Stimulated activated CD4-positive, alpha-beta T cell treated with anti-CD3 and anti-CD28 coated beads, TNF-alpha, amount 100 ng/mL, for 4 hours (primary cell): ENCODE measurements at places on chromosomes 7 and 10.

DNA sequence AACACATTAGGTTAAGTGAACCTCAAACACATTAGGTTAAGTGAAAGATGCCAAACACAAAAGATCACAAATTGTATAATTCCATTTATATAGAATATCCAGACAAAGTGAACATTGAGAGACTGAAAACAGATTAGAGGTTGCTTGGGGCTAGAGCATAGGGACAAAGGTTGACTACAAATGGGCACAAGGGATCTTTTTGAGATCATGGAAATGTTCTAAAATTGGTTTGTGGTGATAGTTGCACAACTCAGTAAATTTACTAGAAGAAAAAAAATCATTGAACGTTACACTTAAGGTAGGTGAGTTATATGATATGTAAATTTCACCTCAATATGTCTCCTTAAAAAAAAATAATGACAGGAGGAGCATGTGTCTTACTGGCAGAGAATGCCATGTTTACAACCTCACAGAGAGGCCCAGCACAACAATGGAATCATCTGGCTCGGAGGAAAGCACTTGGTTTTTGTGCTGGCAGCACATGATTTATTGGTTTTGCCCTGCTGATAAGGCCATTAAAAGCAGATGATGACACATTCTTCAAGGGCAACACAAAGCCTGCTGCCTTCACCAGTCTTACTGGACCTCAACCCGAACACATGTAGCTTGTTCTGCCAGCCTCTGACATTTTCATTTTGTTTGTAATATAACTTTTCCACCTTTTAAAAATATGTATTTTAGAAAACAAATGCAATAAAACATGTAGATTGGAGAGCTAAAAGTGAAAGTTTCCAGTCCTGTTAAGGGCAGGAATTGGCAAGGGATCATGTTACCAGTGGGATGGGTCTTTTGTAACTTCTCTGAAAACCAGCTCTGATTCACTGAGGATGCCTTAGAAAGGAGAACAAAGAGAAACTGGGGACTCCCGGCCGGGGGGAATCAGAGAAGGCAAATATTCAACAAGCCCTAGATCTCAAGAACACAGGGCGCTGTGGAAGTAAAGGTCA is 11.9 kb upstream of the LMOD2 start:
- DNase-seq: no peak

DNA sequence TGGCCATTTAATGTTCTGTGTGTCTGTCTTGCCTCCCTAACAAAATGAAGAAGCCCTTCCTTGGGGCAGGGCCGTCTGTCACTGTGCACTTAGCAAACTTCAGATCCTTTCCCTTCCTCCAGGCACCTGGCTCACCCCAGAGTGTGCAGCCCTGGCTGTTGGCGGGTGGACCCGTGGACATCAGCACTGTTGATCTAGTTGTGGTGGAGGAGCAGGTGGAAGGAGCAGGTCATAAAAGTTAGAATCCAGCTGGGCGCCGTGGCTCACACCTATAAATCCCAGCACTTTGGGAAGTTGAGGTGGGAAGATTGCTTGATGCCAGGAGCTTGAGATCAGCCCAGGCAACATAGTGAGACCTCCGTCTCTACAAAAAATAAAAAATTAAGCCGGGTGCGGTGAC is 12.7 kb downstream of the RAB19 start:
- DNase-seq: no peak

DNA sequence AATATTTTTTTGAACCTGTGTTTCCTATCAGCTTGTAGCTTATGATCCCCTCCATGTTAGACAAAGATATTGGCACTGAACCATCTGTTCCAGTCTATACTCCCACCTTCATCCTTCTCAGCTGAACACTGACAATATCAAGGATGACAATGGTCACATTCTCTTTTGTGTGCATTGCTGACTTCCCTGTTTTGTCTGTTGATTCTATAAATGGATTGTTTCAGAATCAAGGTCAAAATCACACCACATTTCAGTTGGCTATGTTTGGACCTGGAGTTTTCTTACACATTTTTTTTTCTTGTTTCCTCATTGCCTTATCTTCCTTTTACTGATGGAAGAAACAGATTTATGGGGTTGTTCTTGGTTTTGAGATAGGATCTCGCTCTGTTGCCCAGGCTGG is 11.3 kb upstream of the SMURF1 start:
- DNase-seq: no peak

GRCh38 chr7:77266291-77266794 is 66.7 kb upstream of the FGL2 start:
- no peak for DNase-seq

DNA sequence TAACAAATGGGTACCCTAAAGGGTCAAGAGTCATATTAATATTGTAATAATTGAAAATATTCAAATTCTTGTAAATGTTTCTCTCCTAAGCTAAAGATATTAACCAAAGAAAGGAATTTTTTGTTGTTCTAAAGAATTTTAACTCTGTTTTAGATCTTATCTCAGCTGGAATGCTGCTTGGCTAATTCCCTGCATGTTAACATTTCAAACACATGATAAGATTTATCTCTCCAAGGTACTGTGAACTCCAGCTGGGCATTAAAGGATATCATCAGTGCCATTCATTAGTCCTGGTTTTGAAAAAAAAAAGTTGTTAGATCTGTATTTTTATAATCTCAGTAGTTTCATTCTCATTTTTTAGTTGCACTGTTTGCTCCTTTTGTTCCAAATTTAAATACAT is 76.9 kb downstream of the MAPK8 start:
- no peak for DNase-seq

GRCh38 chr7:71857338-71857737 is 554.8 kb downstream of the CALN1 start:
- no peak for DNase-seq

GRCh38 chr10:119650692-119651513 is at the start of gene BAG3:
TSS of gene BAG3 (plus strand) at chr10:119651380. CDS start at chr10:119651676, 296 bp downstream.
- peak; percentile 82 for DNase-seq

GRCh38 chr7:28536259-28536658 is 123.9 kb downstream of the CREB5 start:
- DNase-seq: no peak

DNA sequence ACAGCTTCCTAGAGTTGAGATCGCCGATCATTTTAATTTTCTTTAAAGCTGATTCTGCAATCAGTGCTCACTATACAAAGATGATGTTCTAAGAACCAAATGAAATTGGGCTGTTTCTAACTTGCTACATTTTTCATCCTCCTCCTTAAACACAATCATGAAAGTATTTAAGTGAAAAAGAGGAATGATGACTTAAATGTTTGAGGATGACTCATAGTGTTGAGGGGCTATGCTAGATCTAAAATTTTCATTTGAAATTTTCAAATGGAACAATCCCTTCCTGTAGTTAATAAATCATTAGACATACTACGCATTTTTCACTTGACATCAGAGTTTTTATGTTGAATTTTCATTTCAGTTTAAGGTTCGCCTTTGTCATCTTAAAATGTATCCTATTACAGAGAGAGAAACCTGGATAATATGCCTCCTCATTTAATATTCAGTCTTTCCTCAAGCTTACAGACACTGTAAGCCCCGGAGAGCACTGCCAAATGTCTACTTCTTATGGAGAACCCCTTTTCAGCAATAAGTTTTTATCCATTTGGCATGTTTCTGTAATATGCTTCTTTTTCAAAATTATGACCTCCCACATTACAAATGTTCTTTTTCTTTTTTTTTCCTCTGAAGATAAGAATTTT is 499.6 kb downstream of the MAGI2 start:
- DNase-seq: no peak

GRCh38 chr10:110817614-110818013 is 54.1 kb upstream of the PDCD4 start:
- DNase-seq: no peak
